ENCODE measurements at places on chromosomes 7 and 10. TPM values are rescaled to one million over a fixed set of nuclear protein-coding genes. Genes with fewer than 3 reads are reported as not detected.

GRCh38 chr7:104790440-104790839, 223.6 kb upstream of the KMT2E start:
- no peak overlapping the region for H3K27ac ChIP-seq
- no peaks in the 10 kb centered on the region for H3K27me3 ChIP-seq
- no peak overlapping the region for H3K4me3 ChIP-seq
- H3K36me3 ChIP-seq, result no peaks in the 10 kb centered on the region

GRCh38 chr7:140017543-140017942, 45.2 kb downstream of the PARP12 start:
- no peak overlapping the region for H3K27ac ChIP-seq
- DNase-seq, result no peak
- H3K36me3 ChIP-seq, result no peaks in the 10 kb centered on the region
- H3K4me1 ChIP-seq, result peaks cover 4% of the 10 kb centered on the region
- no peak overlapping the region for H3K4me3 ChIP-seq

GRCh38 chr7:108308903-108309302, 147.3 kb downstream of the NRCAM start:
- no peaks in the 10 kb centered on the region for H3K36me3 ChIP-seq
- H3K27ac ChIP-seq, result no peak overlapping the region
- H3K4me1 ChIP-seq, result peaks cover 4% of the 10 kb centered on the region

DNA sequence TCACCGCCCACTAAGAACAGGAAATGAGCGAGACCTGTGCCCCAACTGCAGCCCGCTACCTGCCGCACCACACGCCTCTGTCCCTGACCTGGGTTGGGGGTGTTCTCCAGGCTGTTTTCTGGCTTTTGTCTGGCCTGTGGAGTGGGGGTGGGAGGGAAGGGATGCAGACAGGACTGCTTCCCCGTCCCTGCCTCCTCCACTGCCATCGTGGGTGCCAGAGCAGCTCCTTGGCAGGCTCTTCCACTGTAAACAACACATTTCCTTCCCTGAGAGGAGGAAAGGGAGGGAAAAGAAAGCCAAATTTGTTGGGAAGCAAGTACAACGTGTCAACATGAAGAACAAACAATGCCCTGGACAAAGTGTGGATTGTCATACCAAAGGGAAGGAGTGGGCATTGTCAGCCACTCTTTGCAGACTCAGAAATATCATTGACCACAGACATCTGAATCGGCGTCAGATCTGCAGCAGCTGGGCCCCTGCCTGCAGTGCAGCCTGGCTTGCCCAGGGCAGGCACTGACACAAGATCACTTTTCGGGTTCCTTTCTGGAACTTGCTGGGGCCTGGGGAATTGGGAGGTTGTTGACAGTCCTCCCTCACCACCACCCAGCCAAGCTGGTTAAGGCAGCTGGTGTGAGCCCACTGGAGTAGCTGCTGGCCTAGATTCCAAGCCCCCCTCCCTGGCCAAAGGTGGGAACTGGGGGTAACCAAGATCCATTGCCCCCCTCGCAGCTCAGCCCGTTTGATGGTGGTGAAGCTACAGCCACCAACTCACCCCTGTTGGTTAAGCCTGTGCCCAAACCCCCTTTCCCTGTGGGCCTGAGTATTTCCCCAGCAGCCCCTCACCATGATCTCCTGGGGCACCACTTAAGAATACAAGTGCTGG, 22.6 kb upstream of the TRIM8 start:
- no peaks in the 10 kb centered on the region for H3K36me3 ChIP-seq
- peaks cover 24% of the 10 kb centered on the region for H3K4me1 ChIP-seq
- no peak overlapping the region for H3K4me3 ChIP-seq

GRCh38 chr10:49360271-49361177, 35.4 kb downstream of the DRGX start:
- peaks cover 24% of the 10 kb centered on the region for H3K4me1 ChIP-seq
- H3K36me3 ChIP-seq, result no peaks in the 10 kb centered on the region
- no peak overlapping the region for H3K4me3 ChIP-seq
- no peak overlapping the region for H3K27ac ChIP-seq
- no peaks in the 10 kb centered on the region for H3K27me3 ChIP-seq
- no peak for DNase-seq

GRCh38 chr10:5198386-5198785, 1.7 kb downstream of the AKR1C4 start:
- H3K27me3 ChIP-seq, result no peaks in the 10 kb centered on the region
- peaks cover 9% of the 10 kb centered on the region for H3K4me1 ChIP-seq
- H3K27ac ChIP-seq, result no peak overlapping the region

GRCh38 chr7:2488272-2488645, 12.1 kb upstream of the GRIFIN start:
- DNase-seq, result no peak
- H3K4me1 ChIP-seq, result no peaks in the 10 kb centered on the region
- H3K36me3 ChIP-seq, result no peaks in the 10 kb centered on the region
- H3K27me3 ChIP-seq, result no peaks in the 10 kb centered on the region
- peak overlapping the region; percentile 5 for H3K27ac ChIP-seq

Gene BLNK
- 13.5 TPM for total RNA-seq

Gene SPDYE11
- not detected for total RNA-seq

Gene GALNT17
- 27.4 TPM for total RNA-seq
